ENCODE measurements at places on chromosomes 16 and 17.

DNA sequence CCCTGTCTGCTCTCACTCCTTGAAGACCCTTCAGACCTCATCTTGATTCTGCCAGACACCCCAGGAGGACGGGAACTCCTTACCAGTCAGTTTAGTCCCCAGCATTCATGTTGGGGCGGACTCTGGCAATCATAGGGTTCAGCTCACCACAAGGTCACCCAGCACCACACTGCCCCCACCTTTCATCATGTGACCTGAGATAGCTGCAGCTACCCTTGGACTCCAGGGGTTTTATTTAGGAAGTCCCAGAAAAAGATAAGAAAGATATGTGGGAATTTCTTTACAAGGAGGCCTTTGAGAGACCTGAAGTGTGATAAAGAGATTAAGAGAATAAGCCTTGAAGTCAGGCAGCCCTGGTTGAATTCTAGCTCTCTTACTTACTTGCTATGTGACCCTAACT is 59.8 kb upstream of the NLK start:
- no peak for DNase-seq

GRCh38 chr16:8571061-8571596 is 19.2 kb downstream of the TMEM114 start:
- peak; percentile 8 for DNase-seq

DNA sequence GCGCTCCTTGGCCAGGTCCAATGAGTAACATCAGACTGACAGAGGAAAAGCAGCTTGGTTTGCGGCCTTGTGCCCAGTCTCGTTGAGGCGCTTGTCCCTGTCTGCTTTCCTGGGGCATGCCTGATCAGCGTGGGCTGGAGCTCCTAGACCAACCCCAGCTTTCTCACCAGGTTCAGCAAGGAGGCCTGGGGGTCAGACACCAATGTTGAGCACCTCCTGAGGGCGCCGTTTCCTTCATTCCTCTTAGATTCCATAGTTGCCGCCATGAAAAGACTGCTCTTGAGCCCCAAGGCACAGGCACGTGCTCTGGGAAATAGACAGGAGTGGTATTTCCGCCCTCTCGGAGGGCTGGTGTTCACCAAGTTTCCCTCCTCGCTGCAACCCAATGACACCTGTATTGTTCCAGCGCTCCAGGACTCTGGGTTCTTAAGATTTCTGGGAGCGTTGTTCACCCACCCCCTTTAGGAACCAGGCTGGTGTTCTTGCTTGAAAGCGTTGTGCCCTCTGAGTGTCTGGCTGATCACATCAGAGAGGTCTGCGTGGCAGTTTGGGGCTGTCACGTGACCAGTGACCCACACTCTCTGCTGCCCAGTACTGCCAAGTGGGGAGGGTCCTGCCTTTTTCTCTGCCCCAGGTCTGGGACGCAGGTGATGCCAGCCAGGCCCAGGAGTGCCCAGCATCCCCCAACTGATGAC is 18.0 kb downstream of the KCTD2 start:
- no peak for DNase-seq

- DNase-seq, result no peak
These were observed 185.3 kb downstream of the CCDC182 start for GRCh38 chr17:57559634-57560318.

- no peak for DNase-seq
These were observed 19.4 kb downstream of the NACA2 start for GRCh38 chr17:61571624-61572023.

DNA sequence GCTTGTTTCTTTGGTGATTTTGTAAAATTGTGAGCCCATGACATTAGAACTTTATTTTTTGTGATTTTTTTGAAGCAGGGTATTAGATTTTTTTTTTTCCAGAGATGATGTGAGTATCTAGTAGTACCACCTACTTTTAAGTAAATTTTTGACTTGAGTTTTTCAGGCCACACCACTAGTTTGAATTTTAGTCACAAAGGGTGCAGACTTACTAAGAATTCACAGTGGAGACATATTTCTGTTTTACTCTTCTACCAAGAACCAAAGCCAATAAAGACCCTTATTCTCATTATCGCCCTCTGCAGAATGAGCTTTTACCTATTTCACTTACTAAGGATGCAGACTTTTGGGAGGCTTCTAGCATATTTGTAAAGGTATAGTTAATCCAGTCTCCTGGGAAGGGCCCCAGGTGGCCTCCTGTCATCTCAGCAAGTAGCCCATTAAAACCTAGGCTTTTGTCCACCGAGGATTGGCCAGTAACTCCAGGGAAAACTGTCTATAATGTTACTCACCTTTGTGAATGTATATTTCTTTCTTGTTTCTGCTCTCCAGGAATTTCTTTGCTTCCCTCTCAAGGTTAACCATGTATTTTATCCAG is 30.6 kb downstream of the NLK start:
- DNase-seq, result no peak

DNA sequence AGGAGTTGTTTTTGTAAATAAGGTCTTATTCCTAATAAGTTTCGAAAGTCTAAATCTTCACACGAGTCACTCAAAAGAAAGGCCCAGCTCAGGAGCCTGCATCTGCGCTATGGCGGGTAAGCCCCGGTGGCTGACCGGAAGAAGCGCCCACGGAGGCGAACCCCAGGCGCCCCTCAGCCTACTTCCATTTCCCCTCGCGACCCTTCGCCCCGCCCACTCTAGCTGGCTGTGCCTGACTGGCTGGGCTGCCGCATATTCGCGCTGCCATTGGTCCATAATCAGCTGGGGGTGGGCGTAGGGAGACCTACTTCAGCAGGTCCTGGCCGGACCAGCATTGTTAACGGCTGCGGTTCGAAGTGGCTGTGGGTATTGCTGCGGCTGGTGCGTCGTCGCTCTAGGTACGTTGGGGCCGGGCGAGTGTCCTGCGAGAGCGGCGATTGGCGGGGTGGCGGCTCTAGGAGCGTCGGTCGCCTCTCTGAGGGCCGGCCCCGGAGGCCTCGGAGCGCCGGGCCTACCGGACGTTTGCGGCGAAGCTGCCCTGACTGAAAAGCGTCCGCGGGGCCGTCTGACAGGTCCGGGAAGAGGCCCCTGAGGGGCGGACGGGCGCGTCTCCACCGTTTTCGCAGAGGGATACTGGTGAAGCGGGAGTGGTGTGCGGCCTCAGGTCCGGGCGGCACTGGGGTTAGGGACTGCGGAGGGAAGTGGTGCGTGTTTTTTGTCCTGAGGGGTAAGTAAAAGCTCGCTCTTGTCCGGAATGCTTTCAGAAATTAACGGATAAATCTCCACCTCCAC is at the start of gene ATF7IP2:
Gene ATF7IP2, plus strand, starts transcription at position 337 of the 792 bp plus-strand sequence. CDS start 44,560 bp downstream, outside the sequence.
- peak; percentile 20 for DNase-seq

- DNase-seq, result no peak
These were observed 26.9 kb upstream of the COX10 start for GRCh38 chr17:14042411-14042810.

- no peak for DNase-seq
These were observed 181.4 kb downstream of the MAF start for GRCh38 chr16:79419148-79419547.

DNA sequence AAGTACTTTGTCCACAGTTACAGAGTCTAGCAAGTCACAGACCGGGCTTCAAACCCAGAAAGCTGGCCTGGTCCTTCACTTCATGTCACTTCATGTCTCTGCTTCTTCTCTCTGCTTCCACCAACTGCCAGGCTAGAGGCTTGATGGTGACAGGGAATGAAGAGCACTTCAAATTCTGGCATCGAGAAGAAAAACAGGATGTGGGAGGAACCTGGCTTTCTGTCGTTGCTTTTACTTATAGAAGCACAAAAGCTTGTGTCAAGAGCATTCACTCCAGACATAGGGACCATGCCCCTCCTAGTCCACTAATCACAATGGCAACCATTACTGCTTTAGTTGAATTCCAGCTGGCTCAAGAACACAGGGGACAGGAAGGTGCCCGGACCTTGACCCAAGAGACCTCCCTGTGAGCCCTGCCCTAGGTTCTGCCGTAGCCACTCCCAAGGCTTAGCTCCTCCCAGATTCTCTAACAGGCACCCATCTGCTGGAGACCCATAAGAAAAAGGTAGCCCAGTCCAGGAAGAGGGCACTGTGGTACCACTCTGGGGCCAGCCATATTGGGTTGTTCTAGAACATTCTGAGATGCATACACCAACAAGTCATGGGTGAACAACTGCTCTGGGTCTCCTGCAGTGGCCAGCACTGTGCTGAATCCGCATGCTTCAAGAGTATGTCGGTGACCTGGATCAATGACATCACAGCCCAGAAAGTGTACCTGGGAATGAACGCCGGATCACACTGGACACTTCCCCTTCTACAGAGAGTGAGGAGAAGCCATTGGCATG is 181.8 kb downstream of the C16orf95 start:
- no peak for DNase-seq

DNA sequence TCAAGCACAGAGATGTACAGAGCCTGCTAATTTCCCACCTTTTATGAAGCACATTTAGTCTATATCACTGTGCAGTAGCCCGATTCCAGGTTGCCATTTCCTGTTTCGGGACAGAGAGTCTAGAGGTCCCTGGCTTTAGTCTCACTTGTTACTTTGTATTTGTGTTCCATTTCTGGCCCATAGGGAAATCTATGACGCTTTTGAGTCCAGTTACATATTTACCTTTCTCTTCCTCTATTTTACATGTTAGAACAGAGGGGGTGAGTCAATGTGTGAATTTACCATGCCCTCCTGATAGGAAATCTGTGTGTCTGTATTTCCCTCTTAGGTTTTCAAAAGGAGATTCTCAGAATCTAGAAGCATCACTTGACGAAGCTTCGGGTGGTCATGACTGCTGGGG is 227.1 kb upstream of the ZFHX3 start:
- no peak for DNase-seq

- DNase-seq, result no peak
These were observed 2.2 kb downstream of the CARMIL2 start for GRCh38 chr16:67647111-67647651.

- no peak for DNase-seq
These were observed 205.8 kb downstream of the MSI2 start for GRCh38 chr17:57462007-57462579.

DNA sequence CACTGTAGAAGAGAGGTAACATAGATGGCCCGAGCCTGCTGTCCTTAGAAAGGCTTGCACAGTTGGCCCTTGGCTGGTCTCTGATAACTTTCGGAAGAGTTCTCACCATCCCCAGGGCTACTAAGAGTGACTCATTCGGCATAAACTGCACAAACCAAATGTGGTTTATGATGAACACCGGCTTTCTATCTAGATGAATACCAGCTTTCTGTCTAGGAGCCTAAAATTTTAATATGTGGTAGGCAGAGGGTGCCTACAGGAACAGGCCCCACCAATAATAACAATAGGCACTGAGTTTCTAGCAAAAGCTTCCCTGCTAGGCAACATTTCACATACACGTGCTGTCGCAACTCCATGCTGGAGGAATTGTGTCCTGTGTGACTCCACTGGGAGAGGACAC is 15.4 kb downstream of the CNOT1 start:
- DNase-seq, result peak; percentile 49

- no peak for DNase-seq
These were observed 47.2 kb downstream of the DNAH9 start for GRCh38 chr17:11645426-11645825.

DNA sequence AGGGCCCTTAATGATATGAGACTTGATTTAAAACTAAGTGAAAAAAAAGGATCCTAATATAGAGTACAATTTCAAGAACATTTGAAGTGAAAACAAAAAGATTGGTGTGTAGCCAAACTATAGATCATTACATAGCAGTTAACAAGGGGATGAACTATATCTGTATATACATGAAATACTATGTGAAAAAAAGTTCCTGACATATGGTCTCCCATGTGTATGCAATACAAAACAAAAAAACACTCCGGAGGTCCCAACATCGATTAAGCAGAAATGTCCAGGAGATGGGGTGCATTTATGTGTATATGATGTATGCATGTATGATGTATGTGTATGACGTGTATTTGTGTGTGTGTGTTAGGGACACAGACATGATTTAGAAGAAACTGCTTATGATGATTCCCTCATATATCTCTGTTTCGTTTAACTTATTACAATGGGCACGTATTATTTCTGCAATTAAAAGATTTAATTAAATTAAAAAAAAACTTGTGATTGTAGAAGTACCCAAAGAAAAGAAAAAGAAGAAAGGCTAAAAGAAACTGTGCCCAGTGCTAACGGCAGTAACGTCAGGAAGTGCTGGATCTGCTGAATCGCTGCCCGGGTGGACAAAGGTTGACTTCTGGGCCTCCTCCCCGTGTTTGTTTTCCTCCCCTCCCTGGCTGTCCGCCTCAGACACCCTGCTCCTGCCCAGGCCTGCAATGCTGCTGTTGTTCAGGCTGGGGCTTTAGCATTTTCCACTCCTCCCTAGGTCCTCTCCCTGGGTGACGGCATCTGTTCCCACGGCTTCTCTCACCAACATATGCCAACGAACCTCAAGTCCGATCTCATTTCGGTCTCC is 36.9 kb downstream of the TBX4 start:
- DNase-seq, result no peak

DNA sequence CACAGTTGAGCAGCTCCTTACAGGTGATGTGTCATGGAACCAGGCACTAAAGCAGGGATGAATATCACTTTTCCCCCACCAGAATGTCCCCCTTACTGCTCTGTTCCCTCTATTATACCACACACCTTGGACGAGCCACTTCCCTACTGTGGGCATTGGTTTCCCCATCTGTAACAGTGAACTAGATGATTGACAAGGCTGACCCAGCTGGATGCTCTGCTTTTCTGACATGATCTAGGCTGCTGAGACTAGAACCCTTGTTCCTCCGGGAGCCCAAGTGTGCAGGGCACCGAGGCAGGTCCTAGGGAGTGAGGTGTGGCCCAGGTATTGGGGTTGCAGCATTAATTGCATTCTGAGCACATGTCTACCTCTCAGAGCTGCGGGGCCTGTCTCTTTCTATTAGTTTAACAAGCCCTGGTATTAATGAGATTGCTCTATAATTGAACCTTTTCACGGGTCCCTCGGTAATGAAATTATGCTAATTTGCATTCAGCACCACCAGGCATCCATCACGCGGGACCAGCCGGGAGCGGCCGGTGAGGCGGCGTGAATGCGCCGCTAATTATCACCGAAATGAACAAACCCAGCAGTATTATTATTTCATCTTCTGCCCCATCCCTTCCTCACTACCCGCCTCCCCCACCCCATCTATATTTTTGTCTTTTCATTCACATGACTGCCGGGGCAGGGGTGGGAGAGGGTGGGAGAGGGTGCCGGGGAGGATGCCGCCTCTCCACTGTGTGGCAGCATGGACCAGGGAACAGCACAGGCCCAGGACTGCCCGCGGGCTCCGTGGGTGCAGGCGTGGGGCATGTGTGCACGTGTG is 121.1 kb downstream of the CYLD start:
- DNase-seq, result no peak

DNA sequence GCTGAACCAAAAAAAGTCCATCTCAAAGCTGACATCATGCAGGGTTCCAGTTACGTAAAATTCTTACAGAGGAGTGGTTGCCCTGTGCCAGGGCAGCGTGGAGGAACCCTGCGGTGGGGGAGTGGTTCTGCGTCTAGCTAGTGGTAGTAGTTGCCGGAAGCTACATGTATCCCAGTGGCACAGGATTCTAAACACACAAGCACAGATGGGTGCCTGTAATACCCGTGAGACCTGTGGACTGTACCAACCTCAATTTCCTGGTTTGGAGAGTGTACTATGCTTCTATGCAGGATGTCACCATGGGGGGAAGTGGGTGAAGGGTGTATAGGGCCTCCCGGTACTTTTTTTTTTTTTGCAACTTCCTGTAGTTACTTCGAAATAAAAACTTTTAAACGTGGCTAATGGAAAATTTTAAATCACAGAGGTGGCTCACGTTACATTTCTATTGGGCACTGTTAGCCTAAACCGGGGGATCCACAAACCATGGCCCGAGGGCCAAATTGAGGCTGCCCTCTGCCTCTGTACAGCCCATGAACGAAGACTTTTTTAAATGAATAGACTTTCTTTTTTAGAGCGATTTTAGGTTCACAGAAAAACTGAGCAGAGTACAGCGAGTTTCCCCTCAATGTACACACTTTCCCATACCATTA is 38.5 kb downstream of the TBC1D16 start:
- no peak for DNase-seq

GRCh38 chr16:15983898-15984297 is 34.5 kb downstream of the ABCC1 start:
- DNase-seq, result peak; percentile 62
